SJCRH30 (cell line): ENCODE measurements at places on chromosomes 12 and 14. TPM values are rescaled to one million over a fixed set of nuclear protein-coding genes. Genes with fewer than 3 reads are reported as not detected.

OR4E2 gene
- total RNA-seq, result not detected in 2 replicates

GYS2 gene
- total RNA-seq, result 0.05 TPM in 1 of 2 replicates, not detected in the other

AMN gene
- not detected in 2 replicates for total RNA-seq

CRACR2A gene
- 14.3 and 16.1 TPM in 2 replicates for total RNA-seq

RD3L gene
- not detected in 2 replicates for total RNA-seq

OTOGL gene
- total RNA-seq, result 0.10 and 0.13 TPM in 2 replicates

DNA sequence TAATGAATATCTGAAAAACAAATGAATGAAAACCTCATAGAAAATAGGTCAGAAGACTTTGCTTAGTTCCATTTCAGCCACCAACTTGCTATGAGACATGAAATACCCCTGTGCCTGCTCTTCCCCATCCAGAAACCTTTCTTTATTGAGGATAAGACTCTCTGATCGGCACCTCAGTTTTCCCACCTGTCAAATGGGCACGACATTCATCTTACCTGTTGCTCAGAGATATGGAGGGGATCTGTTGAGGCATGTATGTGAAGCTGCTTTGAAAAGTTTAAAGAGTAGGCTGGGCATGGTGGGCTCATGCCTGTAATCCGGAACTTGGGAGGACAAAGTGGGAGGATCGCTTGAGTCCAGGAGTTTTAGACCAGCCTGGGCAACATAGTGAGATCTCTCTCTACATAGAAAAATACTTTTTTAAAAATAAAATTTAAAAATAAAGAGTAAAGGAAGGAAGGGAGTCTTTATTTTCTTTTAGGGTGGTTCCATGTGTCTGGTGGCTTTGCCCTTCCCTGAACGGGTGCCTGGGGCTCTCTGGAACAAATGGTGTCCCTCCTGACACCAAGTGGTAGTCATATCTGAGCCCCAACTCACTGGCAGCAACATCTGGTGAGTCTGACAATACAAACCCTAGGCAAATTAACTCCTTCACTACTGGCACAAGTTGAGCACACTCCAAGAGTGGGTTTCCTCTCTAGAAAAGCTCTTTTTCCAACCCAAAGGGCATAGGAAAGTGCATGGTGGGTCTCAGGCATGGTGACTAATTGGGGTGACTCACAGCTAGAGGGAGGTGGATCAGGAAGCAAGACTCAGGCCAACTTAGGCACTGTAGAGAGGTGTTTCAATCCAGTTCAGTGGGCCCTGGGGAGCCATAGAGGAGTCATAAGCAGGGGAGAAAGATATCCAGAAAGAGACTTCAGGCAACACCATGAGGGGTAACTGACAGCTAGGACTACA, 42.1 kb downstream of the MAP1LC3B2 start:
- DNase-seq, result peak; percentile 41
- no peak overlapping the region for H3K4me3 ChIP-seq
- H3K27ac ChIP-seq, result no peak overlapping the region
- H3K36me3 ChIP-seq, result no peaks in the 10 kb centered on the region

DNA sequence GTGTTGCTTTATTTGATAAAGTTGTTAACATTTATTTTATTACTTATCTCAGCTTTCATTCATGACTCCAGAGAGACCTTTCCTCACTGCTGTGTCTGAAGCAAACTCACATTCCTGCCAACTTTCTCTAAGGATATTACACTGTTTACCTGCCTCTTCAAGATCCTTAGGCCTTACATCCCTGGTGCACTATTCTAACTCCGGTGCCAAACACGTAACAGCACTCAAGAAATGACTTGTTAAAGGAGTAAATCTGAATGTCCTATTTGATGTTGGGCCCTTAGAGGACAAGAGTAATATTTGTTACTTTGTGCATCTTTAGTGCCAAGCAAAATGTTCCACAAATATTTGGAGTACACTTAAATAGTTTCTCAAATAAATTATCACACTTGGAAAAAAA, 324.1 kb upstream of the FLRT2 start:
- H3K4me1 ChIP-seq, result no peaks in the 10 kb centered on the region
- DNase-seq, result no peak
- no peak overlapping the region for H3K27ac ChIP-seq
- H3K4me3 ChIP-seq, result no peak overlapping the region
- no peaks in the 10 kb centered on the region for H3K36me3 ChIP-seq
- H3K27me3 ChIP-seq, result no peaks in the 10 kb centered on the region

- H3K27ac ChIP-seq, result no peak overlapping the region
- no peak for DNase-seq
- no peaks in the 10 kb centered on the region for H3K36me3 ChIP-seq
- H3K27me3 ChIP-seq, result no peaks in the 10 kb centered on the region
- peaks cover 3% of the 10 kb centered on the region; the same call in 1 of the 2 replicates for H3K4me1 ChIP-seq
- H3K4me3 ChIP-seq, result no peak overlapping the region
Observed at GRCh38 chr14:75589931-75590330, 11.5 kb downstream of the FLVCR2 start.

GRCh38 chr12:45934956-45935355, 55.4 kb downstream of the SCAF11 start:
- no peak overlapping the region for H3K4me3 ChIP-seq
- DNase-seq, result no peak
- H3K27me3 ChIP-seq, result no peaks in the 10 kb centered on the region
- H3K27ac ChIP-seq, result no peak overlapping the region
- peaks cover 46% of the 10 kb centered on the region for H3K36me3 ChIP-seq

DNA sequence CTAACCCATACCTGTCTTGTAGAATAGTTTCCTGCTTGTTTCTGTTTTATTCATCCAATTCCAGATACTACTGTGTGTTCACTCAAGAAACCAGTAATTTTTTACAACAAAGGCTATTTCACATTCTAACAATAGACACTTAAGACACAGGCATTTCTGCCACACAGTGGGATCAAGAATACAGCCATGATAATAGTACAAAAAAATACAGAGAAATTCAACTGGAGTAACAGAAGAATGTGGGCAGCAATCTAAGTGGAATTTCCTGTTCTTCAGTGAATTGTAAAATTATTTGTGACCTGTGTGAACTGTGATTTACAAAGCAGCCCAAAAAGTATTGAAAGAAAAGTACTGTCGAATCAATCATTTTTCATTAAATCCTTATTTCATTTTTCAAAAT, 282.9 kb downstream of the CCER1 start:
- H3K4me1 ChIP-seq, result no peaks in the 10 kb centered on the region
- DNase-seq, result no peak
- no peaks in the 10 kb centered on the region for H3K36me3 ChIP-seq
- H3K27me3 ChIP-seq, result no peaks in the 10 kb centered on the region
- no peak overlapping the region for H3K27ac ChIP-seq

DNA sequence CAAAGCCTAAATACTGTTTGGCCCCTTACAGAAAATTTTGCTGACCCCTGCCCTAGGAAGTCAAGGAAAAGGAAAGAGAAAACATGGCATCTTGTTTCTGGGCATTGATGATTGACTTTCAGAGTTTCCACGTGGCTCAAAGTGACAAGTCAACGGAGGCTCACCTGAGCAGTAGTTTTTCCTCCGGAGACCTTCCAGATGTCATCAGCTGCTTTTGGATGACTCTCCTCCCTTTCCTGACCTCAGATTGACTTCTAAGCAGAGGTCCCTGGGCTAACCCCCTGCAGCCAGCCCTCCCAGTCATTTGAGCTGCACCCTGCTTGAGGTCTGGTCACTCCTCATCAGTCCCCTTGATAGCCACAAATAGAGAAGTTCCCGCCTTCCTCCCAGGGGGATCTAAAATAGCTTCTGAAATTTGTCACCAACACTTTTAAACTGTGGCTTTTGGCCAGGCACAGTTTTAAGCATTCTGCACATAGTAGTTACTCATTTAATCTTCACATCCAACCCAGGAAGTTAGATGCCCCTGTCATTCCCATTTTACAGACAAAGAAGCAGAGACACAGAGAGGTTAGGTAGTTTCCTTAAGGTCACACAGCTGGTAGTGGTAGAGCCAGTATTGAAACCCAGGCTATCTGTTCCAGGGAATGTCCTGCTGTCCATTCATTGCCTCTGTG, 143.4 kb downstream of the CHST11 start:
- H3K36me3 ChIP-seq, result no peaks in the 10 kb centered on the region
- no peaks in the 10 kb centered on the region for H3K27me3 ChIP-seq
- no peak overlapping the region for H3K4me3 ChIP-seq
- peaks cover 13% of the 10 kb centered on the region; the same call in 1 of the 2 replicates for H3K4me1 ChIP-seq
- no peak overlapping the region for H3K27ac ChIP-seq

DNA sequence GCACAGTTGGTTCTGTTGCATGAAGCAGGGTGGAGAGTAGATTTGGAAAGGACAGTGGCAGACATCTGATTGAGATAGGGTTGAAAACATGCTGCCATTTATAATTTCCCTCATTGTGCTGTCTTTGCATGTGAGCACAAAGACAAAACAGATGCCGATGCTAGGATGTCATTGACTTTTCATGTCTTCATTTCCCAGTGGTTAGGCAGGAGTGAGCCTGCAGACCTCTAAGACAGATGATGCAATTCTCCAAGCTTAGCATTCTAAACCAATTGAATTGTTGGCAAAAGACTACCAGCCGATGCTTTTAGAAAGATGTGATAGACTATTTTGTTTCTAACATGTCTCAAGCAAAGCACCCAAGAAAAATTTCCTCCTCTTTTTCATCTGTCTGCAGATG, 37.1 kb upstream of the PELI2 start:
- H3K27ac ChIP-seq, result no peak overlapping the region
- H3K27me3 ChIP-seq, result no peaks in the 10 kb centered on the region
- no peak for DNase-seq
- no peaks in the 10 kb centered on the region for H3K36me3 ChIP-seq
- no peak overlapping the region for H3K4me3 ChIP-seq

GRCh38 chr12:115864396-115864795, 413.1 kb downstream of the MED13L start:
- H3K4me3 ChIP-seq, result no peak overlapping the region
- no peaks in the 10 kb centered on the region for H3K36me3 ChIP-seq
- no peaks in the 10 kb centered on the region; the same call in 1 of the 2 replicates for H3K27me3 ChIP-seq
- no peak overlapping the region for H3K27ac ChIP-seq
- no peaks in the 10 kb centered on the region for H3K4me1 ChIP-seq

GRCh38 chr14:59601056-59601455, 24.4 kb upstream of the CCDC175 start:
- H3K4me1 ChIP-seq, result no peaks in the 10 kb centered on the region
- peaks cover 2% of the 10 kb centered on the region; the same call in 1 of the 2 replicates for H3K27me3 ChIP-seq
- DNase-seq, result no peak
- H3K4me3 ChIP-seq, result no peak overlapping the region
- no peaks in the 10 kb centered on the region for H3K36me3 ChIP-seq

DNA sequence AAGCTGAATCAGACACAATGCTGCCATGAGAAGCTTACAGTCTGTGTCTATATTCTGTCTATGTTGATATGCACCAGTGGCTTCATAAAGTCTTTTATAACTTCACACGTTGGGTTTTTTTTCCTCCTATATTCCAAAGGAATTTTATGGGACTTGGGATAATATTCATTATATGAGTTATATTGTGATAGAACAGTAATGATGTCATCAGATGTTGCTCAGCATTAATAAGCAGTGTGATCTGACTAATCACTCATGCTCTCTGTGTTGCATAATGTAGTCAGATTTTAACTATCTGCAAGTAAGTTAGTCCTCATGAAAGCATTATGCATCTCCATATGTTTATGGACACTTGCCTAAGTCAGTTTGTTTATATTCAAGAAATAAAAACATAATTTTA, 159.6 kb downstream of the PLCZ1 start:
- no peaks in the 10 kb centered on the region for H3K4me1 ChIP-seq
- no peak for DNase-seq
- 0 out of 2 replicates have a peak, but pooled peaks cover 3% of the 10 kb centered on the region for H3K36me3 ChIP-seq
- H3K27me3 ChIP-seq, result no peaks in the 10 kb centered on the region
- no peak overlapping the region for H3K27ac ChIP-seq
- H3K4me3 ChIP-seq, result no peak overlapping the region

DNA sequence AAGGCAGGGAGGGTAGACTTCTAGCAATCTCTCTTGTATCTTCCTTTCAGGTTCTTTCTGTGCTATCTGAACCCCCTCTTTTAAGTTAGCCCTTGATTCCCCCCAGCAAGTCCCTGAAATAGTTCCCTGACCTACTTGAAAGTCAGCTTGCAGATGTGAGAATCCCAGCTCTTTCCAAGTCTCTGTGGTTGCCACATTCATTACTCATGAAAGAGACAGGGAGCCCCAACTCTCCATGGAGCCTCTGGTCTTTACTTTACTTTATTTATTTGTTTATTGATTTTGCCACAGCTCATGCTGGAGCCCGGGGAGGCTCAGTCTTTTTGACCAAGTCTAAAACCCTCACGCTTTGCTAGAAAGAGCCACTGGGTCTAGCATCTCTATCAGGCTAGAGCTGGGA, 193.6 kb upstream of the FAR2 start:
- H3K4me3 ChIP-seq, result no peak overlapping the region
- no peaks in the 10 kb centered on the region for H3K36me3 ChIP-seq
- H3K27me3 ChIP-seq, result no peaks in the 10 kb centered on the region
- H3K27ac ChIP-seq, result no peak overlapping the region

GRCh38 chr14:22800346-22800745, 14.9 kb downstream of the SLC7A7 start:
- no peaks in the 10 kb centered on the region for H3K27me3 ChIP-seq
- DNase-seq, result no peak
- H3K36me3 ChIP-seq, result peaks cover 13% of the 10 kb centered on the region
- no peak overlapping the region for H3K27ac ChIP-seq
- H3K4me1 ChIP-seq, result no peaks in the 10 kb centered on the region
- H3K4me3 ChIP-seq, result no peak overlapping the region

DNA sequence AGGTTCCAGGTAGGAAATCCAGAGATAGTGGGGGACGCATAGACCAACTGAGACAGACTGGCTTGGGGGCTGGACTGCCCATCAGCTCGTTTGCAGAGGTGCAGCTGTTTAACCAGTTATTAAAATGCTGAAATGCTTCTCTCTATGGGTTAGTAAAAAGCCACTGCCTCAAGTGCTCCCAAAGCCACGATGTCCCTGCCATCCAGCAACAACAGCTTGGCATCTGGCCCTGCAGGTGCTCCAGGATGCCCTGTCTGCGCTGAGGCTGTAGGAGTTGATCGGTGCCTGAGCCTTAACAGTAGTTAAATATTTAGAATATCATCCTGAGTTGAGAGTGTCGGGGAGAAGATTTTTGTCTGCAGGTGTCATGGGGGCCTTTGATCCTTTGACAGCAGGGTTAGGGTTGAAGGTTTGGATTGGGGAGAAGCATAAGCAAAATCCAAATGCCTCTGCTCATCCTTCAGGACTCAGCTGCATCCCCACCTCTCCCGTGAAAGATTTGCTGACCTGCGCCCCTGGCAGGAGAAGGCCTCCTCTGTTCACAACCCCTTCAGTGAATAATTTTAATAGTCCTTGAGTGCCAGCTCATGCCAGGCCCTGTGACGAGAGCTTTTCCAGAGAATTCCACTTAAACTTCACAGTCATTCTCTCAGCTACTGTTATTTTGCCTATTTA, 127.3 kb upstream of the PWP1 start:
- H3K4me1 ChIP-seq, result no peaks in the 10 kb centered on the region
- no peak for DNase-seq
